ENCODE measurements at places on chromosomes 4 and X. TPM values are rescaled to one million over a fixed set of nuclear protein-coding genes. Genes with fewer than 3 reads are reported as not detected.

Gene PHEX
- 1.1 TPM for total RNA-seq

Gene SOD3
- 22.9 TPM for total RNA-seq

Gene MAP9
- total RNA-seq, result 14.0 TPM

Gene HELT
- not detected for total RNA-seq

Gene MTNR1A
- total RNA-seq, result 0.44 TPM

Gene USP17L12
- total RNA-seq, result not detected

Gene GDI1
- total RNA-seq, result 147 TPM

Gene SORCS2
- 9.4 TPM for total RNA-seq

Gene TEX13D
- total RNA-seq, result not detected

Gene XAGE2
- total RNA-seq, result not detected

Gene TBC1D8B
- total RNA-seq, result 19.8 TPM

Gene NPY5R
- total RNA-seq, result not detected

Gene SRPX
- total RNA-seq, result 33.5 TPM

Gene SLC7A11
- total RNA-seq, result 5.6 TPM

Gene EXOC1L
- not detected for total RNA-seq

Gene EREG
- total RNA-seq, result not detected

Gene CT45A3
- not detected for total RNA-seq

Gene DUSP9
- 0.77 TPM for total RNA-seq

Gene TRAM1L1
- 4.1 TPM for total RNA-seq

Gene ADD1
- 269 TPM for total RNA-seq

Gene SSX4
- total RNA-seq, result not detected

Gene CYTL1
- 67.3 TPM for total RNA-seq

Gene NRK
- total RNA-seq, result 13.1 TPM

Gene PAGE5
- not detected for total RNA-seq

Gene EOLA2
- 39.2 TPM for total RNA-seq

Gene CT45A2
- not detected for total RNA-seq

Gene FAT1
- 663 TPM for total RNA-seq
